Stomach (tissue), 19 donors: ENCODE measurements at places on chromosomes 7 and 10. TPM values are rescaled to one million over a fixed set of nuclear protein-coding genes. Genes with fewer than 3 reads are reported as not detected.

- H3K36me3 ChIP-seq: no peaks in the 10 kb centered on the region
- H3K4me3 ChIP-seq: no peak overlapping the region
- no peaks in the 10 kb centered on the region for H3K4me1 ChIP-seq
- DNase-seq: no peak
Measured at GRCh38 chr7:34277016-34277802, 371.9 kb downstream of the BMPER start.

SYT15 gene
- 2.9 TPM for total RNA-seq

DNA sequence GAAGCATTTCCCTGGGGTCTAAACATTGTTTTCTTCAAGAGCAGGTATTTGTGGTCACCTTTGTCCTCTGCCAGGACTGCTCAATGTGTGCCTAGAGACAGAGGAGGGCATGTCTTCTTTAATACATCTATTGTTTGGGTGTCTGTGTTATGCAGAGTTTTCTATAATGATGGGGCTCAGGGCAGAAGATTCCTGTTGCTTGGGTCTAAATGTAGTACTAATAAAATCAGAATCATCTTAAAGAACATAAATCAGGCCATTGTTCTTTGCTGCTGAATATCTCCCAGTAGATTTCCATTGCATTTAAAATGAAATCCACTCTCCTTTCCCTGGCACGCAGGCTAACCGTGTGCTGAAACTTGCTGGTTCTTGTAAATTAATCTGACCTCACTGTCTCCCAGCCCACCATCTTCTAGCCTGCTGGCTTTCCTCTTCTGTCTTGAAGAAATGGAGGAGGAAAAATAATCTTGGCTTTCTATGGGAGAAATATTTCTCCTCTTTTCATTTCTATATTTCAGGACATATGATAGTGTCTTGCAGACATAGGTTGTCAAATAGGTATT lies 1396.8 kb downstream of the GATA3 start:
- H3K36me3 ChIP-seq: no peaks in the 10 kb centered on the region
- H3K4me1 ChIP-seq: no peaks in the 10 kb centered on the region
- no peaks in the 10 kb centered on the region for H3K27me3 ChIP-seq
- no peak overlapping the region for H3K4me3 ChIP-seq
- peak; percentile 3 for DNase-seq

- H3K4me3 ChIP-seq: no peak overlapping the region
- H3K36me3 ChIP-seq: no peaks in the 10 kb centered on the region
- peak; percentile 75 for DNase-seq
- peaks cover 8% of the 10 kb centered on the region for H3K4me1 ChIP-seq
- no peaks in the 10 kb centered on the region for H3K27me3 ChIP-seq
Measured at GRCh38 chr10:97888641-97889262, 39.1 kb downstream of the GOLGA7B start.

DNA sequence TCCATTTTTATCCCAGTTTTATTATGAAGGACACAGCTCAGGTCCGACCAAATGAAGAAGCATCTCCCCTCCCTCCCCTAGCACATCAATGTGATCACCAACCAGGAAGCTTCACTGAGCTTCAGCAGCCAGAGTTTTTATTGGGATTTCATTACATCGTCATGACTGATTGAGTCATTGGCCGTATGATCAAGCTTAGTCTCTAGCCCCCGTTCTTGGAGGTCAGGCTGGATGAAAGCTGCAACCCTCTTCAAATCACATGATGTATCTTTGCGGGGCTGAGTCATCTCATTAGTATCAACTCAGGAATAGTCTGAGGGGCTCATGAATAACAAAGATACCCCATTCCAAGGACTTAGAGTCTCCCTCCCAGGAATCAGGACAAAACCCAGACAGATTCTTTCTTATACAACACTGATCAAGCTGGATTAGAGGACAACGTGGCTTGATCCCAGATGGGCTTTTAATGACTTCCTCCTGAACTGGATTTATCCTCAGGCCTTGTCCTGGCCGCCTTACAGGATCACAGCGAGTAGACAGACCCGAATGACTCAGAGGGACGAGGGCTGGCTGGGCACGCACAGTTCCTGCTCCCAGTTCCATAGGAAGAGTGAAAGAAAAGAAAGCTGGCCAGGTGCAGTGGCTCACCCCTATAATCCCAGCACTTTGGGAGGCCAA lies 14.5 kb downstream of the LIMK1 start:
- H3K36me3 ChIP-seq: peaks cover 49% of the 10 kb centered on the region
- peaks cover 24% of the 10 kb centered on the region for H3K4me1 ChIP-seq
- no peak overlapping the region for H3K4me3 ChIP-seq
- H3K27ac ChIP-seq: peak overlapping the region; percentile 52
- peak; percentile 31 for DNase-seq
- H3K27me3 ChIP-seq: no peaks in the 10 kb centered on the region

GRCh38 chr10:67114945-67115344 lies 189.1 kb downstream of the LRRTM3 start:
- H3K27ac ChIP-seq: no peak overlapping the region
- no peak for DNase-seq
- H3K4me1 ChIP-seq: no peaks in the 10 kb centered on the region
- H3K27me3 ChIP-seq: no peaks in the 10 kb centered on the region
- no peak overlapping the region for H3K4me3 ChIP-seq

- peak overlapping the region; percentile 97 for H3K27ac ChIP-seq
- DNase-seq: peak; percentile 91
- peak overlapping the region; percentile 86 for H3K4me3 ChIP-seq
- H3K27me3 ChIP-seq: no peaks in the 10 kb centered on the region
- peaks cover 12% of the 10 kb centered on the region for H3K36me3 ChIP-seq
- H3K4me1 ChIP-seq: peaks cover 65% of the 10 kb centered on the region
Measured at GRCh38 chr7:100865938-100866728, 1.1 kb upstream of the TRIP6 start.

DNA sequence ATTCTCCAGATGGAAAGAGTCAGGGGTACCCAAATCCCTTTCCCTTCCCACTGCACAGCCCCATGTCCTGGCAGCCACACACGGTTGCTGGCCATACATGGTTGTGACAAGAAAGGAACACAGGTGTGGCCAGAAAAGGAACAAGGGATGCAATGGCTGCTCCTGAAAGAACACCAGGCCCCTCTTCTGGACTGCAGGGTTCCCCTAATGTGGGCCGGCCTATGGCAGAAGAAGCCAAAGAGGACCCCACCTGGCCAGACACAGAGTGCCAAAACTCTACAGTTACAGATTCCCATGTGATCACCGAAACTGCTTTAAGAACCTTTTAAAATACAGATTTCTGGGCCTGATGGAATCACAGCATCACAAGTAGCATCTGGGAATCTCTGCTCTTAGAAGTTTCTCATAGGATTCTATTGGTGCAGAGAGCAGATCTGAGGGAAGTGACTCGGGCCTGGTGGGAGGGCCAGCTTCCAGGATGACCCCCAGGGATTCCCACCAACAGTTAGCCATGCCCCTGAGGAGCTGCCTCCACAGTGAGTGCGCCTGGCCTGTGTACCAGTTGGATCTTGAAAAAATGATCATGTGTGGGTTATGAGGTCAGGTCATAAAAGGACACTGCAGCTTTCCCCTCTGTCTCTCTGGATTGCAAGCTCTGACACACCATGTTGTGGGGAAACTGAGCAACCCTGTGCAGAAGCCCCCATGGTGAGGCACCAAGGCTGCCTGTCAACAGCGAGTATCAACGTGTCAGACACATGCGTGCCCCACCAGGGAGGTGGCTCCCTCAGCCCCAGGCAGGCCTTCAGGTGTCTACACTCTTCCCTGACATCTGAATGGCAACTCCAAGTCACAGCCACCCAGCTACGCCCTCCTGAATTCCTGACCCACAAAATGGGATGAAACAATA lies 89.6 kb upstream of the LANCL2 start:
- DNase-seq: no peak
- no peaks in the 10 kb centered on the region for H3K36me3 ChIP-seq
- H3K4me1 ChIP-seq: no peaks in the 10 kb centered on the region
- no peak overlapping the region for H3K4me3 ChIP-seq
- peaks cover 17% of the 10 kb centered on the region for H3K27me3 ChIP-seq

DNA sequence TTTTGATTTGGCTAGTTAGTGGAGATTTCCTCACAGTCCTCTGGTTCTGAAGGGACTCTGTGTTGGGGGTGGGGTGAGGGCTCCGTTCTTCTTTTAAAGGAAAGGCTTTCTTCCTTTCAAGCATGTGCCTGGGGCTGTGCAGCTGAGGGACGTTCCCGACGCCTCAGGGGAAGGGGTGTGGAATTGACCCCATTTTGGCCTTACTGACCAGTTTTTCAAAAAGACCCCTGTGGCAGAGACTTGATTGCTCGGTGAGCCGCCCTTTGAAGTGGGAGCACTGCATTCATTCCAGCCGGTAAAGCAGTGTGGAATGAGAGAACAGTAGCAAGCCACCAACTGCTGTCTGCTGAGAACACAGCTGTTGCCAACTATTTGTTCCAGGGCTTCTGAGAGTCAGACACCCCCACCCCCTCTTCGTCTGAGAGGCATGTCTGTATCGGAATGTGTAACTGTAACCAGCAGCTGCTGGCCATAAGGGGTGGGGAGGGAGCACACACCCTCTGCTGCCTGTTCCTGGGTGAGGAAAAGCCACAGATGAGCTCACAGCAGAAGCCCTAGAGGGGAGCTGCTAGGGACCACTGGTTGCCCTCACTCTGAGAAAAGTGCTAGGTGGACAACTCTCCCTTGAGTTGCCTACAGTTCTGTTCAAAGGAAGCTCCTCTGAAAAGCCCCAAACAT lies 33.2 kb downstream of the WBP1L start:
- DNase-seq: peak; percentile 71
- no peaks in the 10 kb centered on the region for H3K27me3 ChIP-seq
- no peaks in the 10 kb centered on the region for H3K36me3 ChIP-seq
- H3K27ac ChIP-seq: peak overlapping the region; percentile 89
- peaks cover 97% of the 10 kb centered on the region for H3K4me1 ChIP-seq

GRCh38 chr10:28676326-28676967 lies 874 bp upstream of the BAMBI start:
- H3K4me3 ChIP-seq: peak overlapping the region; percentile 80
- no peak overlapping the region for H3K27ac ChIP-seq
- H3K4me1 ChIP-seq: peaks cover 44% of the 10 kb centered on the region
- no peak for DNase-seq
- no peaks in the 10 kb centered on the region for H3K27me3 ChIP-seq

- no peak for DNase-seq
- no peaks in the 10 kb centered on the region for H3K36me3 ChIP-seq
- H3K4me1 ChIP-seq: no peaks in the 10 kb centered on the region
- no peak overlapping the region for H3K4me3 ChIP-seq
Measured at GRCh38 chr7:22295402-22296264, 61.3 kb downstream of the RAPGEF5 start.

SH2D4B gene
- total RNA-seq: not detected

CRTAC1 gene
- total RNA-seq: 7.2 TPM

- H3K27ac ChIP-seq: no peak overlapping the region
- H3K36me3 ChIP-seq: no peaks in the 10 kb centered on the region
- DNase-seq: no peak
- H3K4me3 ChIP-seq: no peak overlapping the region
- H3K27me3 ChIP-seq: no peaks in the 10 kb centered on the region
Measured at GRCh38 chr7:26438078-26438477, 146.4 kb downstream of the SNX10 start.

MTG1 gene
- total RNA-seq: 52.9 TPM

GSTO1 gene
- total RNA-seq: 39.7 TPM

DNA sequence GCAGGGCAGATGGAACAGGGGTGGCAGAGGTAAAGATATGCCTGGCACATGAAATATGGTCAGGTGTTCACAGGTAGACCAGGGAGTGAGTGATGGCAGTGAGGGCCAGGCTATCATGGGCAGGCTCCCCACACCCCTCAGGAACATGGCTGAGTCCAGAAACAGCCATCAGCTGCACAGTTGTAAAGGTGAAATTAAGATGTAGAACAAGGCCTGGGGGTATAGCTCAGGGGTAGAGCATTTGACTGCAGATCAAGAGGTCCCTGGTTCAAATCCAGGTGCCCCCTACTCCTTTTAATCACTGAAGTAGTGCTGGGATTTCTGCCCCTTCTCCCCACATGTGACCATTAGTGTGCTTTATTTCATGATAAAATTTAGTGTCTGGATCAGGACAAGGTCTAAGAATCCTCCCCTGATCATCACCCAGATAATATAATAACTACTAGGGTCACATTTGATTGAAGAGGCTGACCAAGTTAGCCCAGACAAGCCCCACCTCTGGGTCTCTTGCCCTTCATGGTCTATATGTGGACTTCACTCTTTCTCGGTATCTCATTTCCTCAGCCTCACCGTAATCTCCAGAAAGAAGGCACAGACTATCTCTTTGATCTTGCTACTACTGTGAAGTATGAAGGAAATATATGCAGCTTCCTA lies 69.0 kb downstream of the ZNF783 start:
- no peaks in the 10 kb centered on the region for H3K4me1 ChIP-seq
- H3K36me3 ChIP-seq: no peaks in the 10 kb centered on the region
- no peak overlapping the region for H3K4me3 ChIP-seq
- no peak overlapping the region for H3K27ac ChIP-seq
- H3K27me3 ChIP-seq: no peaks in the 10 kb centered on the region
- no peak for DNase-seq

GRCh38 chr7:19437446-19437845 lies 271.4 kb downstream of the POLR1F start:
- no peaks in the 10 kb centered on the region for H3K4me1 ChIP-seq
- no peaks in the 10 kb centered on the region for H3K27me3 ChIP-seq
- no peaks in the 10 kb centered on the region for H3K36me3 ChIP-seq
- H3K27ac ChIP-seq: no peak overlapping the region
- DNase-seq: no peak

DNA sequence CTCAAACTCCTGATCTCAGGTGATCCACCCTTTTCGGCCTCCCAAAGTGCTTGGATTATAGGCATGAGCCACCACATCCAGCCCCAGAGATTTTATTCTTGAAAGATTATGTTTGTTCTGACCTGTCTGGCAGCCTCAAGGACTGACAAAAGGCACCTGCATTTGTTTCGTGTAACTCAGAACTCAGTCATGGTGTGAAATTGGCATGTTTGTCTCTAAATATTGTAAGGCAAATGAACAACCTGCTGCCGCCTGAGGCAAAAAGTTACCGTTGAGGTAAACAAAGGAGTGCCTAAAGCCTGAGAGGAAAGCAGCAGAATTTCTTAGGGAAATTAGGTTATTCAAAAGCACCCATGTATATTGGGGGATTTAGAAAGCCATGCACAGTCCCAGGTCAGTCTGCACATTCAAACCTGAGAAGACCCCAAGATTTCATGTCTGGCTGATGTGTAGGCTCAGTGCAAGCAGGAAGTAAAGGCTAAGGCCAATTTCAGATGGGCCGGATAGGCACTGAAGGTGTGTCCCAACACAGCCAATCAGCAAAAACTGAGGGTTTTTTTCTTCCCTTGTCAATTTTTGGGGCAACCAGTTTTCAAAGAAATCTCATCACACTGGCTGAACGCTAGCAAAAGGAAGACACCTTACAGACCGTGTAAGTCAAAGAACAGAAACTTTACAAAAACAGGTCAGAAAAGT lies 33.3 kb upstream of the HHEX start:
- no peak overlapping the region for H3K4me3 ChIP-seq
- H3K27me3 ChIP-seq: no peaks in the 10 kb centered on the region
- H3K4me1 ChIP-seq: no peaks in the 10 kb centered on the region
- no peaks in the 10 kb centered on the region for H3K36me3 ChIP-seq

MSS51 gene
- total RNA-seq: not detected
